SW 1271 (cell line): ENCODE measurements at places on chromosomes 3 and 15.

- no peak for DNase-seq
Measured at GRCh38 chr15:65962187-65962586, 92.9 kb downstream of the RAB11A start.

DNA sequence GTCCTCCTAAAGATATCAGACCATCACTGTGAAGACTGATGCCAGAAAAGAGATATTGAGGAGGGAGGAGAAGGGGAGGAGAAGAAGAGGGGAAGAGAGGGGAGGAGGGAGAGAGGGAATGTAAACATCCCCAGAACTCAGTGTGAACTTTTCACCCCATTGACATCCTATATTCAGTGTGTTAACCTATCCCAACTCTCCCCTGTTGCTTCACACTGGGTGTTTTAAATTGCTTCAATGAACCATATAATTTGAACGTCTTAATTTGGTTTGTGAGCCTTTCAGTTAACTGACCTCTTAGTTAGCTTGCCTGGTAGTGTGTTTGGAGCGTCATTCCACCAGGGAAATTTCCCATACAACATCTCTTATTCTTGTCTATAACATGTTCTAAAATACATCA lies 29.8 kb upstream of the PTPRG start:
- DNase-seq = no peak

- peak; percentile 83 for DNase-seq
Measured at GRCh38 chr15:55434989-55435825, 26.9 kb downstream of the PIERCE2 start.

GRCh38 chr3:156579427-156579851 lies 24.5 kb upstream of the SSR3 start:
- DNase-seq = no peak

GRCh38 chr3:195549931-195550519 lies 6.9 kb upstream of the PPP1R2 start:
- DNase-seq = no peak

DNA sequence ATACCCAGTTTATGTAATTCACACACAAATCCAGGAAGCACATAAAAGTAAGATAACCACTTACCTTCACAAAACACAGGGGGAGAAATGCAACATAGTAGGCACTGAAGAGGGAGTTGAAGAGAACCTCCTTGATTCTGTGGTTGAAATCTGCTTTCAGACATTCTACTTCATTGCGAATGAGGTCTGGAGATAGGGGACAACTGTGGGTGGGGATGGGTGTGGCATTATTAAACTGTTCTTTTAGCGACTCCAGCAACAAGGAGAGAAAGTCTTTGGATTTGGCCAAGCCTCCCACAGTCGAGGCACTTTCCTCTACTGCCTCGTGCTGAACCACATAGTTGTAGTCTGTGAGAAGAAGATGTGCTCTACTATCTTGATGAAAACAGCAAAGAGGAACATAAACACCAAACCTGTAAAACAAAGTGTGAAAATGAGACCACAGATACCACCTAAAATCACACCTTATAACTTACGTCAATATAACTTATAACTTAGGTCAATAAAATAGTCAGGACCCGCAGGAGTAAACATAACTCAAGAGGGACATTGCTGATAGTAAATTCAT lies 25.6 kb downstream of the TMEM39A start:
- DNase-seq = no peak

DNA sequence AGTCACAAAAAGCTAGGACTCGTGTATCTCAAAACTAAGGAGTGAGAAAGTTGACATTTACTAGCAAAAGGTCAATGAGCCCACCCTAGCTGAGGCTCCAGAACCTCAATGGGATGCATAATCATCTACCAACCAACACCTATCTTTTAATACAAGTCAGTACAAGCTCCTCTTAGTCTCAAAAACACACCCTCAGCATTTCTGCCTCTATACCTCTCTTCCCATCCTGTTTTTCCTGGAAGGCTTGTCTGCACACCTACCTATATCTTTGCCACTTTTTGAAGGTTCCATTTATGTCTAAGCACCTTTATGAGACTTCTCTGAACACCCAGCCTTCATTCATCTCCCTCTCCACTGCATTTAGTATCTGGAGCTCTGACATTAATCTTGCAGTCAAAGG lies 10.0 kb downstream of the WWTR1 start:
- DNase-seq = no peak

DNA sequence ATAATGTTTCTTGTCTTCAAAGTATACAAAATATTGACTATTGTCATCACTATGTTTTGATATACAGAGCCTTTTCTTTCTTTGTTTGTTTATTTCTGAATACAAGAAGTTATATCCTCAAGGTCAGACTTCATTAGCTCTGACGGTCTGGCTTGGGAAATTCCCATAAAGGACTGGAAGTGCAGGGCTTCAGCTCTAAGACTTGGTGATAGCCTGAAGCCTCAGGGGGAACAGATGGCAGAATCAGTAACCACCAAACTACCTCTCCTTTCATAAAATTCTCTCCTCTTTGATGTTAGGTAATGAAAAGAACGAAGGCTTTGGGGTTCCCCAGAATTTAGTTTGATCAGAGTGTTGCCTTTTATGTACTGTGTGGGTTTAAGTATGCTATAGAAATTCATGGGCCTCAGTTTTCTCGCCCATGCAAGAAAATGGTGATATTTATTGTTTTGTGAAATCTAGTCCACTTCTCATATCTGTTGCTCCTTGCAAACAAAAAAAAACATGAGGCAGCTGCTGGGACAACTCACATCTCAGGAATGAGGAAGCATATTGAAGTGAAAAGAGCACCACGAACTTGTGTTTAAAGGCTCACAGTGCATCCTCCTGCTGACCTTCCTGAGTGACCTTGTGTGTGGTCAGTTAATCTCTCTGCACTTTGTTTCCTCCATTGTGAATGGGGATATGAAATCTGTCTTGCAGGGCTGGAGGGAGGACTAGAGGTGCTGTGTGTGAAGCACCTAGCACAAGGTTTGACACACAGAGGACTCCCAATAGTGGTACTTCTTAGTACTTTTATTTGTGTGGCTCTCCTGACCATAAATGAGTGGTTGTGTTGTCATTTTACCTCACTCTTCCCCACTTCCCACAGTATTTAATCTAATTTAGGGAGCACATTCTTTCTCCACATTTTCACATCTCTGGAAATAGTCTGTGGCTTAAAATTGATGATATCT lies 569.8 kb upstream of the IL12A start:
- peak; percentile 17 for DNase-seq

DNA sequence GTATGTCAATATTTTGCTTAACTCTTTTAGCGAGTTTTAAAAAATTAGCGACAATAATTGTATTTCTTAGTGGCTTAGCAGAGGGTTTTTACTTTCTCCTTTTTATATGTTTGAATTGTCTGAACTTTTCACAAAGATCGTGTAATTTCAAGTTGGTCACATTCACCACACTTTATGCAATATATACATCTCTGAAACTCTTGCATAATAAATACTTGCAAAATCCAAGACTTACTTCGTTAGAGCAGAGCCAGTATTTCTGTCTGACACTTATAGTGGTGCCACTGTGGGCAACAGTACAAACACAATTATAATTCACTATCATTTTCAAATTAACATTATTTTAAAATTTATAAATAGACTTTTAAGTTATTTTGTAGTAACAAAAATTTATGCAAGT lies 62.0 kb downstream of the SUCNR1 start:
- DNase-seq = no peak

- DNase-seq = no peak
Measured at GRCh38 chr3:114171677-114172076, 7.2 kb downstream of the DRD3 start.

GRCh38 chr3:53688989-53689388 lies 157.2 kb downstream of the CHDH start:
- no peak for DNase-seq

GRCh38 chr3:36244728-36245127 lies 135.6 kb upstream of the STAC start:
- peak; percentile 43 for DNase-seq

DNA sequence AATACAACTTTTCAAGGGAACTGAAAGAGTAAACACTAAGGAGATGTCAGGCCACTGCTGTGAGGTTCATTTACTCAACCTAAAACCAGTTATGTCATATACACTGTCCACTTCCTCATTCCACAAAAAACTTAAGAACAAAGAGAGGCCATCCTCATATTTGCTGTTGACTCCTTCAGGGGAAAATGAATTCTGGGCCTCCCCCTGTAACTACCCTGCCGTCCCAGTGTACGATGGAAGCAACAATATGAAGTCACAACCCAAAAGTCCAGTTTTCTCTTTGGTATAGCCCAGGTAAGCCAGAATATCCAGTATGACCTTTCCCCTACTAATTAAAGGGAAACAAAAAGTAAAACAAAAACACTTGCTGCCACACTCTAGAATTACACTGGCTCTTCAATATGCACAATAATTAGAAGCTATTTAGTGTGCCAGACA lies 16.2 kb downstream of the CEP152 start:
- no peak for DNase-seq

DNA sequence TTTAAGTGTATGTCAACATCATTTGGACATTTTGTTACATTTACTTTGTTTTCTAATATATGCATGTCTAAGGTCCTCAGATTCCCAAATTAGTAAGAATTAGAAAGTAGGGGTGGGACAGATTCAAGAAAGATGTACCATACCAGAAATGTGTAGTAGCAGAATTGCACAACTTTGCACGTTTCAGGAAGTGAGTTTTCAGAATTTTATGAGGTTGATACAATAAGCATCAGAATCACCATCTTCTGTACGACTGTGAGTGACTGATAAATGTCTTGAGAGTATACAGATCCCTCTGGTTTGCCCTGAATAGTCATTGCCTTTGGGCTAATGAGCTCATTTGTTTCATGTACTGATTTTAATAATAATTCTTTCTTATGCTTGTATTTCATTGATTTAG lies 9.3 kb downstream of the ARIH2 start:
- DNase-seq = no peak

DNA sequence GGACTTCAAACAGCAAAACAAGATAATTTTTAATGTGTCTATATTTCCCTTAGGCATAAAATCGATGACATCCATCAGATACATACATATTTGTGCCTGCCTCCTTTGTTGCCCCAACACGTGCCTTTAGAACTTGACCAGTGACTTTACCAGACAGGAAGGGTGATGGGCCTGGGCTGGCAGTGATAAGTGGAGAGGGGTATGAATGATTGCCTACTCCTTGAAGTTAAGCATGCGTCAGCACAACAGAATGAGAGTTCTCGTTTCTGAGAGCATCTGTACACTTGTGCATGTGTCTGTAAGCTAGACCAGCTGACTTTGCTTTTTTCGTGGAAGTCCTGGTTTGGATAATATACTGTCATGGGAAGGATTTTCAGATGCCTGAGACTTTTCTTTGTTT lies 54.9 kb upstream of the COL6A6 start:
- DNase-seq = no peak

DNA sequence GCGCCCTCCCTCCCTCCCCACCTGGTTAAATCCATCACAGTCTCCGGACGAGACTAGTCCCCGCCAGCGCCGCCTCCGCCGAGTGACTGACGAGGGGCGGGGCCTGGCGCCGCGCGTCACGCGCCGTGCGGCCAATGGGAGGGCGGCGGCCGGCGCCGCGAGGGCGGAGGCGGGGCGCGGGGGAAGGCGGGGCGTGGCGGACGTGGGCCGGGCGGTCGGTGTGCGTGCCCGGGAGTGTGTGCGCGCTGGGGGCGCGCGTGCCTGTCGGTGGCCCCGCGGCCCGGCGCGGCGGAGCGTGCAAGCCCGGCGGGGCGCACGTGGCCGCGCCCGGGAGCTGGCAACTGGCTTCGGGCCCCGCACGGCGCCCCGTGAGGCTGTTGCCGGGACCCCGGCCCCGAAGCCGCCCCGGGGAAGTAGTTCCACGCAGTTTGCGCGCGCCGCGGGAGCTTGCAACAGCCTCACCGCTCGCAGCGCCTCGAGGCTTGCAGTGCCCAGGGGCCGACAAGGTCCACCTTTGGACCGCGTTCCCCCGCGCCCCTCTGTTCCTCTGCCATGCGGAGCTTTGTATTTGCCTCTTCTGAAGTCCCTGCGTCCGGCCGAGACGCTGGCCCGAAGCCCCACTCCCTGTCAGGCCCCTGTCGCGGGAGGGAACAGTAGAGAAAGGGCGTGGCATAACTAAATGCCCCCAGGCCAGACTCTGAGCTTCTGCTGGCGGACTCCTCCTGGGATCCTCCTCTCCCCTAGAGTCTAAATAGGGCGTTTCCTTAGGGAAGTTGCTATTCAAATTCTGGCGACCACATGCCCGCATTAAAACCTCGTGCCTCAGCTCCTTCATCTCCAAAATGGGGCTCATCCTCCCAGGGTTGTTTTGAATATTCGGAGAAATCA lies 400.9 kb downstream of the SHQ1 start:
- DNase-seq = peak; percentile 11

GRCh38 chr15:66752078-66752477 lies 50.0 kb downstream of the SMAD6 start:
- no peak for DNase-seq

- no peak for DNase-seq
Measured at GRCh38 chr3:141243271-141243707, 11.7 kb downstream of the PXYLP1 start.

DNA sequence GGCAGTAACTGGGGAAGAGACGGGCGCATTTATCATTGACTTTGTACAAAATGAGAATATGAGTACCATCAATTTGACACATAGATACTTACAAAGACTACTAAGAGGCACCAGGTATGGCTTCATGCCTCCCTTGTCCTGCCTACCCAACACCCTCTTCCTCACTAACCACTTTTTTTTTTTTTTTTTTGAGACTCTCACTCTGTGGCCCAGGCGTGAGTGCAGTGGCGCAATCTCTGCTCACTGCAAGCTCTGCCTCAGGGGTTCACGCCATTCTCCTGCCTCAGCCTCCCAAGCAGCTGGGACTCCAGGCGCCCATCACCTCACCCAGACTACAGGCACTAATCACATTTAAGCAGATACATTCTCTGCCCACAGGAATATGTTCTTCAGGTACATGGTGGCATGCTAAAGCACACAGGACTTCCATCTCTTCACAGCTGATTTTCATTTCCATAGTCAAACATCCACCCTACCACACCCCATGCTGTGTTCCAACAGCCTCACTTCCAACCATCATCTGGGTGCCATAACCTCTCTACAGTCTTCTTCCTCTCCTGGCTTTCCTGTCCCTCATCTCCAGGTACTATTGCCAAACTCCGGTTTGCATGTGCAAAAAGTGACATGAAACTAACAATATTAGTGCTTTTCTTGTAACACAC lies 41.7 kb downstream of the RAB27A start:
- no peak for DNase-seq

DNA sequence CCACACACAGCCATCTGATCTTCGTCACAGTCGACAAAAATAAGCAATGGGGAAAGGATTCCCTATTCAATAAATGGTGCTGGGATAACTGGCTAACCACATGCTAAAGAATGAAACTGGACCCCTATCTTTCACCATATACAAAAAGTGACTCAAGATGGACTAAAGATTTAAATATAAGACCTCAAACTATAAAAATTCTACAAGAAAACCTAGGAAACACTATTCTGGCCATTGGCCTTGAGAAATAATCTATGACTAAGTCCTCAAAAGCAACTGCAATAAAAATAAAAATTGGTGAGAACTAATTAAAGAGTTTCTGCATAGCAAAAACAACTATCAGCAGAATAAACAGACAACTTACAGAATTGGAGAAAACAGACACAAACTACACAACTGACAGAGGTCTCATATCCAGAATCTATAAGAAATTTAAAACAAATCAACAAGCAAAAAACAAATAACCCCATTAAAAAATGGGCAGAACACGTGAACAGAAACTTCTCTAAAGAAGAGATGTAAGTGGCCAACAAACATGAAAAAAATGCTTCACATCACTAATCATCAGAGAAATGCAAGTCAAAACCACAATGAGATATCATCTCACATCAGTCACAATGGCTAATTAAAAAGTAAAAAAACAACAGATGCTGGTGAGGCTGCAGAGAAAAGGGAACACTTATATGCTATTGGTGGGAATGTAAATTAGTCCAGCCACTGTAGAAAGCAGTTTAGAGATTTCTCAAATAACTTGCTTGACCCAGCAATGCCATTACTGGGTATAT lies 104.0 kb downstream of the NR1I2 start:
- DNase-seq = no peak
